ENCODE measurements at places on chromosomes 5 and 9.

DNA sequence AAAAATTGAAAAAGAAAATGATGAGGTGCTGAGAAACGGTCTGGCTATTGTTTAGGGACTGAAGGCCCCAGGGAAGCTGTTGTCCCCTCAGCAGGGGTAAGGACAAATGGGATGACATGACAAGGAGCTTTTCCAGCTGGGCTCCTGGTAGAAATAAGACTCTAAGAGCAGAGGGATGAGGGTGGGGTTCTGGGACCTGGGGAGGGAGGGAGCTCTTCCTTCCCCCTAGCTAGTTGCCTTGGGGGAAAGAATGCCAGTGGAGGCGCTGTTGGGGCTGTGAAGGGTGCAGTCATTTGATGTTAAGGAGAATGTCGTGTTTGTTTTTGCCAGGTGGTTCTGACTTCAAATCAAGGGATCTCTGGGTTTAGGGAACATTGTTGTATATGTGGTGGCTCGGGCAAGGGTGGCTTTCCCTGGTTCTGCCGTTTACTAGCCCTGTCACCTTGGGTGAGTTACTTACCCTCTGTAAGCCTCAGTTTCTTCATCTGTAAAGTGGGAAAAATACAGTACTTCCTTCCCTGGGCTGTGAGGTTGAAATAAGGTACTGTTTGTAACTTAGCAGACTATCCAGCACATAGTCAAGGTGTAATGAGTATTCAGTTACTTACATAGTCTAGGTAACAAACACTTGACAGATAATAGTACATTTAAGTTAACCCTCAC, 47.8 kb downstream of the WWC1 start:
- no peak for DNase-seq

GRCh38 chr9:21527579-21527978, 45.5 kb upstream of the IFNE start:
- DNase-seq: no peak

DNA sequence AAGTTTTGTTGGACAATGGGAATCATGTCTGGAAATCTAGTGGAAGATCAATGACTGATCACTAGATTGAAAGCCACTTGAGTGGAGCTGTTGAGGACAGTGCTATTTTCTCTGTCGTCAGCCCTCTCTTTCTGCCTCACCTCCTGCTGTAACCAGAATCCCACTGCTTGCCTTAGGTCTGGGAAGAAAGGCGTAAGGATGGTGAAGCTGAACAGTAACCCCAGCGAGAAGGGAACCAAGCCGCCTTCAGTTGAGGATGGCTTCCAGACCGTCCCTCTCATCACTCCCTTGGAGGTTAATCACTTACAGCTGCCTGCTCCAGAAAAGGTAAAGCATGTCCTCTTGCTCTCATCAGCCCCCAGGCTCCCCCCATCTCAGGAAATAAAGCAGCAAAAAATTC, 1.1 kb downstream of the NSG2 start:
- no peak for DNase-seq

GRCh38 chr9:98185611-98186171, 6.7 kb downstream of the CORO2A start:
- DNase-seq: no peak

Data from nucleus accumbens (tissue), 56 donors.